ENCODE measurements at places on chromosomes 16 and 17.

DNA sequence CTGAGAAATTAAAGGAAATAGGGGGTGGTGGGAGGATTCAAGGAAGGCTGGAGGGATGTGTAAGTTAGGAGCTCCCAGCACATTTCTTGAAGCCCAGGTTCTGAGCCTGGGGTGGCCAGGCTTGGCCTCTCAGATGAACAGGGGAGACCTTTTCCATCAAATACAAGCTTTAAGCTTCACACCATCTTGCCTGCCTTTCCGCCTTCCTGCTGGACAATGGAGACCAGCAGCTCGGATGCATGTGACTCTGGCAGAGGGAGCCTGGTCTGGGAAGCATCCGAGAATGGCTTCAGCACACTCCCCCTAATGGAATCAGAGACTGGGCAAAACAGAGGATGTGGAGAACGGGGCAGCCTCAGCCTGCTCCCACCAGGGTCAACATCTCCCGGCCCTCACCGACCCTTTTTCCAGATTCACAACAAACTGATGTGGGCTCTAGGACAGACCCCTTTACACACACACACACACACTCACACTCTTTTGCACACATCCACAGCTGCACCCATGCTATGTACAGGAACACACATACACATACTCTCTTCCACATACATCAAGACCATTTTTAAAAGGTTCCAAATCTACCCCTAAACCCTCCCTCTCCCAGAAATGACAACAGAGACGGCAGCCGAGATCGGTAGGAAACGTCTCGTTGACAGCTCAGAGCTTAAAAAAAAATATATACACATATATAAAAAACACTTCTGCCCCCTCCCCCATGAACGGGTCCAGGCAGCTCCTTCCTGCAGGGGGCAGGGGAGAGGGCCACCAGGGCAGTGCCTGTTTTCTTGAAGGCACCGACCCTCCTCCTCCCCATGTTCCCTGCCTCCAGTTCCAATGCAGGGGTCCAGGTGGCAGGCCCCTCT lies 6.5 kb upstream of the ATXN7L3 start:
- no peak for DNase-seq

- DNase-seq = no peak
Observed at GRCh38 chr17:59627274-59627673, 7.6 kb downstream of the CLTC start.

DNA sequence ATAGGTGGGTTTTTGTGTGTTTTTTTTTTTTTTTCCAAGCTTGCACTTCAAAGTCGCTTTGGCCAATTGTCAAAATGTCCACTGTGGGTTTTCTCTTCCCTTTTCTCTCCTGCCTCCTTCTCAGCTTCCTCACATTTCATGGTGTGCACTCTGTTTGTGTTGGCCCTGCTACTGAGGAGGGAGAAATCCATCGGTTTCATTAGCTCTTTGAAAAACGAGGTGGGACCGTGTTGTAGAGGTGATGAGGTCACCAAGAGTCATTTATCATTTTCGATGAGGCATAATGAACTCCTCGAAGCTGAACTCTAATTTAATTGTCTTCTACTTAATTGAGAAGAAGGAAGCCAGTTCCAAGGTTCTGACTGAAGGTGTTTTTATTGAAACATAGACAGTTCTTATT lies 174.4 kb upstream of the TOX3 start:
- DNase-seq = no peak

- DNase-seq = no peak
Observed at GRCh38 chr17:79050551-79050950, 24.1 kb upstream of the ENGASE start.

GRCh38 chr17:640436-640835 lies 74.2 kb downstream of the VPS53 start:
- no peak for DNase-seq

- no peak for DNase-seq
Observed at GRCh38 chr17:17004251-17004996, 32.5 kb upstream of the TNFRSF13B start.

GRCh38 chr17:79002796-79003593 lies 6.6 kb downstream of the CANT1 start:
- no peak for DNase-seq

GRCh38 chr17:45077643-45078042 lies 16.5 kb downstream of the NMT1 start:
- no peak for DNase-seq

- no peak for DNase-seq
Observed at GRCh38 chr16:79267781-79268180, 332.8 kb downstream of the MAF start.

- no peak for DNase-seq
Observed at GRCh38 chr16:69497876-69498596, 67.7 kb upstream of the NFAT5 start.

- DNase-seq = no peak
Observed at GRCh38 chr16:82138478-82139285, 31.3 kb downstream of the MPHOSPH6 start.

- DNase-seq = no peak
Observed at GRCh38 chr16:83176802-83177201, 550.0 kb downstream of the CDH13 start.

GRCh38 chr17:70172923-70173322 lies 3.6 kb downstream of the KCNJ2 start:
- DNase-seq = peak; percentile 6

DNA sequence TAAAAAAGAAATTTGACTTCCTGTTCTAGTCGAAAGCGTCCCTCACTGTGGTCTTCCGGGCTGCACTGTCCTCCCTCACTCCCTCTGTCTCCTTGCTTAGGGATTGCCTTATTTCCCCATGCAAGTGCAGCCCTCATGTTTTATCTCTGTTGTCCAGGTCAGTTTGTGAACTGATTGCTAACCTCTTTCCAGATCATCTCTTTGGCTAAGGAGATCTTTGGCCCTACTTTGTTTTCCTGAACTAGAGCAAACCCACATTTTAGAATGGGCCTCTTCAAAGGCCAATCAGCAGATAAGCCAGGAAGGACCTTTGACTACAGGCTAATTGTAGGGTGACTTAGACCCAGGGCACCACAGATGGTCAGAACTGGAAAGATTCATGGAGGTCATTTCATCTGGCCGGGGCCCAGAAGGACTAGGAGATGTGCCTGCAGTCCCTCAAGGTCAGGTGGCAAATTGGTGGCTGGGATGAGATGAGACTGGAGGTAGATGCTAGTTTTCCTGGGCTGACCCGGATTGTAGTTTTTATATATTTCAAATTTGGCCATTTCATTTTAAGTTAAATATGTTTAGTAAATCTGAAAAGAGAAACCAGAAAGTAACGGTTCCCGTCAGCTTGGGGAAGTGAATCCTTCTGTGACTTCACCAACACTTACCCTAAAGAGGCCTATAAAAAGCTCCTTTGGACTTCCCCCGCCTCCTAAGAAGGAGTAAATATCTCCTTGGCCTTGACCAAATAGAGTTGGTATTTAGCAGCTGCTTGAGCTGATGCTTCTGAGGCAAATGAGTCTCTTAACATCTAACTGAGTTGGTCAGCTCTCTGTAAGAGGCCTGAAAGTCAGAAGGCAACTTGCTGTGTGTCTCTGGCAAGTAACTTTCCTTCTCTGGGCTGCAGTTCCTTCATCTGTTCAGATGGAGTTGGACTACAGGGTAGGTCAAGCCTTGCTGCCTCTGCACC lies 6.2 kb upstream of the SLC25A19 start:
- no peak for DNase-seq

DNA sequence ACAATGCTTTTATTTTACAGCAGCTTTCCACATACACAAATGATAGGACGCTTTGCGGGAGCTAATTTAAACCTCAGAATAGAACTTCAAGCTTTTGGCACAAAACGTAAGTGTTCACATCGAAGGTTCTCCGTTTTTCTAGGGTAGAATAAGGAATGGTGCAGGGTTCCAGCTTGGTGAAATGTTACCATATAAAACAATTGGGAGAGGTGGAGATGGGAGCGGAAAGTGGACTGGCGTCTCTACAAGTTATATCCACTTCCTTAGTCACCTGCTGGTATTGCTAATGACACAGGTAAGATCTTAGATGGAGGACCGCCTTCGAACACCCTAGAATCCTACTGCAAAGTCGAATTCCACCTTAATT lies 1.7 kb upstream of the NXN start:
- DNase-seq = no peak

GRCh38 chr17:50922107-50922506 lies 56.0 kb upstream of the TOB1 start:
- DNase-seq = no peak

- no peak for DNase-seq
Observed at GRCh38 chr17:64161380-64162176, 31.6 kb upstream of the ERN1 start.

DNA sequence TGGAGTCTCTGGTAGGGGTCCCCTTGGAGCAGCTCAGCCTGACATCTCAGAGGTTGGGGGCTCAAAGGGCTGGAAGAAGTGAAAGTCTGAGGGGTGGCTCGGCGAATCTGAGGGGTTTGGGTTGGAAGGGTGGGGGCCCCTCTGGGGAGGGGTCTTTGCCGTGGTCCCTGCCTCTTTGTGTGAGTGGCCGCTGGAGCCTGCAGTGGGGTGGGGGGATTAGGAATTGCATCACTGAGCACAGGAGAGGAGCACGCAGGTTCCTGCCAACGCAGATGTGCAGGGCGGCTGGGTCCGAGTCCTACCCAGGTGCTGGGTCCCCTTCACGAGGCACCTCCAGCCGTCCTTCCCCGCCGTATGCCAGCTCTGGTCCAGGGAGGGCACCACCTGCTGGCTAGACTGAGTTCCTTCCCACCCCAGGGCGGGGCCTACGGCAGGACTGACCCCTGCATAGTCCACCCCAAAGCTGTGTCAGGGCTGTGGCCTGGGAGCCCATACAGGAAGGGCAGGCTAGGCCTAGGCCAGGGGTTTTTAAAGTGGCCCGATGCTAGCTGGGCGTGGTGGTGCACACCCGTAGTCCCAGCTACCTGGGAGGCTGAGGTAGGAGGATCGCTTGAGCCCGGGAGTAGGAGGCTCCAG lies 9.9 kb downstream of the FMNL1 start:
- no peak for DNase-seq

GRCh38 chr16:8858994-8859912 lies 9.6 kb downstream of the CARHSP1 start:
- DNase-seq = no peak

DNA sequence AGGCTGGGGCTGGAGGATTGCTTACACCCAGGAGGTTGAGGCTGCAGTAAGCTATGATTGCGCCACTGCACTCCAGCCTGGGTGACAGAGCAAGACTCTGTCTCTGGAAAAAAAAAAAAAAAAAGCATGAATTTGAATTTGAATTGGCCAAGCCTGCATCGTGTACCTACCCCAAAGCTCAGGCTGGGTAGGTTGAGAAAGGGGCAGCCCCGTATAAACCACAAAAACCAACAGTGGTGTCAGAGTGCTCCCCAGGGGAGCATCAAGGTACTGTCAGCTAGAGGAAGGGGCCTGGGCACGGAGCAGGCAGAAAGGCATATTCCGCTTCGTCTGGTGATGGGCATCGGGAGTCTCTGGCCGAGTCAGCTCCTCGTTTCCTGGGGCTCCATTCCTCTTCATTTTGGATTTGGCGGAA lies 40.9 kb downstream of the RAP1GAP2 start:
- no peak for DNase-seq

DNA sequence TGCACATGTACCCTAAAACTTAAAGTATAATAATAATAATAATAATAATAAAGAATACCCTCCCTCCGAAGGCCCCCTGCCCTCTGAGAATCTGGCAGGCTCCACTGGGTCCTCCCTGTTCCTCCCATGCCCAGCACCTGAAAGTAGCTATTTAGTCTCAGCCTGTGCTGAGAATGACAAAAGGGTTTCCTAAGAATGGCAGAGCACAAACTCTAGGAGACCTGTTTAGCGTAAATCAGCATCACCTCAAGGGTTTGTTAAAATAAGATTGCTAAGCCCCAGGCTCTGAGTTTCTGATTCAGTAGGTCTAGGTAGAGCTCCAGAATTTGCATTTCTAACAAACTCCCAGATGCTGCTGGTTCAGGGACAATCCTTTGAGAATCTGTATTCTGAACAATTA lies 606.8 kb upstream of the CDH11 start:
- no peak for DNase-seq

DNA sequence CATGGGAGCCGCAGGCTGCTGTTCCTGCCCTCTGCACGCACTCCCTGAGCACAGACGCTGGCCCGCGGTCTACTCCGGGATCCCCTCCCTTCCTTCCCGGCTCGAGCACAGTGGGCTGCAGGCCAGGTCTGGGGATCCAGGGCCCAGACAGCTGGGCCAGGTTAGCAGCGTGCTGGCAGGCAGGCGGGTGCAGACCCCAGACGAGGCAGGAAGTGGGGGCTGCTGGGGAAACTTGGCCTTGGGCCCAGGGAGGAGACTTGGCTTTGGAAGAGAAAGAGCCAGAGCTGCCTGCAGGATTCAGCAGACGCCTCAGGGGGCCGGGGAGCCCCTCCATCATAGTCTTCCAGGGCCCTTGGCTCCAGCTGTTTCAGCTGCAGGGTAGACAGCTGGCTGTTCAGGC lies 30.2 kb upstream of the ABCC3 start:
- peak; percentile 91 for DNase-seq

- DNase-seq = no peak
Observed at GRCh38 chr17:53090770-53091169, 732.0 kb upstream of the KIF2B start.

DNA sequence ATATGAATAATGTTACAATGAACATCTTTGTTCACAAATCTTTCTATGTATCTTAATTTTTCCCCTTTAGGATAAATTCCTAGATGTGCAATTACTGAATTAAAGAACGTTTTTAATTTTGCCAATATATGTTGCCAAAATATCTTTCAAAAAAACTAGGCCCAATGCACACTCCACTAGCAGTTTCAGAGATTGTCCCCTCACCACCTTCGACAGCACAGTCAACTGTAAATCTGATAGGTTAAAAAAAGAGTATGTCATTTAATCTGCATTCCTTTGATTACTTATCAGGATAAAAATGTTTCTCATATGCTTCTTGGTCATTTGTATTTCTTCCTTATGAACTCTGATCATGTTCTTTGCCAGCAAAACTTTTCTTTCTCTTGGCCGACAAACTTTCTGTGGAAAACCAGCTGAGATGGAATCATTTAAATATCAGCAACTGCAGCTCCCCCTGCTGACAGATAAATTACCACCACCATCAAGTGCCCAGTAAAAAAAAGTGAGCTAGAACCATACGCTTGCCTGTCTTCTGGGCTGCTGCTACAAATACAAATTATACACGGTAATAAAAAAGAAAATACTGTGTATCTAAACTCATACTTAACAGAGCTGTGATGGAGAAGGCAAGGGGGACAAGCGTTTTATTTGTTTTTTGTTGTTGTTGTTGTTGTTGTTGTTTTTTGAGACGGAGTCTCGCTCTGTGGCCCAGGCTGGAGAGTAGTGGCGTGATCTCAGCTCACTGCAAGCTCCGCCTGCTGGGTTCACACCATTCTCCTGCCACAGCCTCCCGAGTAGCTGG lies 19.6 kb upstream of the KANSL1 start:
- DNase-seq = peak; percentile 87

GRCh38 chr17:50396261-50397110 lies 837 bp downstream of the LRRC59 start:
- DNase-seq = peak; percentile 75

GRCh38 chr17:74130841-74131240 lies 72.6 kb upstream of the RPL38 start:
- DNase-seq = no peak

- DNase-seq = no peak
Observed at GRCh38 chr17:49696233-49696761, 11.5 kb downstream of the SLC35B1 start.

GRCh38 chr17:2055292-2056205 lies 646 bp downstream of the HIC1 start:
- DNase-seq = peak; percentile 58
